ENCODE measurements at places on chromosomes 7 and 10.

- no peak for DNase-seq
These were observed 69.5 kb upstream of the PPIF start for GRCh38 chr10:79277579-79278269.

DNA sequence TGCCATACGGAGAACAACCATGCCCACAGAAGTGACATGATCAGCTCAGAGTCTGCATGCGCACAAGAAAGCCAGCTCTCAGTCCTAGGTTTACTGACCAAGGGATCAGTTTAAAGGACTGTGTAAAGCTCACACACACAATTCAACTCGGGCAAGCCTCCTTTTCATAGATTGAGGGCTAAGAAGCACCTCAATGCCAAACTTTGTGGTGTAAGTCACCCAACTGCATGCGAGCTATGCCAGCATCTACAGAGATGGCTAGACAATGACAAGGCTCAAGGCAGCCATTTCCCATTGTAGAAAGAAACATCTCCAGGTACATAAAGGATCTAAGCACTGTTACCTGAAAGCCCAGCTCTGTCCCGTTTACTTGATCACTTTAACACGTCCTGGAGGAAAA lies 36.8 kb downstream of the GPAM start:
- DNase-seq: no peak

DNA sequence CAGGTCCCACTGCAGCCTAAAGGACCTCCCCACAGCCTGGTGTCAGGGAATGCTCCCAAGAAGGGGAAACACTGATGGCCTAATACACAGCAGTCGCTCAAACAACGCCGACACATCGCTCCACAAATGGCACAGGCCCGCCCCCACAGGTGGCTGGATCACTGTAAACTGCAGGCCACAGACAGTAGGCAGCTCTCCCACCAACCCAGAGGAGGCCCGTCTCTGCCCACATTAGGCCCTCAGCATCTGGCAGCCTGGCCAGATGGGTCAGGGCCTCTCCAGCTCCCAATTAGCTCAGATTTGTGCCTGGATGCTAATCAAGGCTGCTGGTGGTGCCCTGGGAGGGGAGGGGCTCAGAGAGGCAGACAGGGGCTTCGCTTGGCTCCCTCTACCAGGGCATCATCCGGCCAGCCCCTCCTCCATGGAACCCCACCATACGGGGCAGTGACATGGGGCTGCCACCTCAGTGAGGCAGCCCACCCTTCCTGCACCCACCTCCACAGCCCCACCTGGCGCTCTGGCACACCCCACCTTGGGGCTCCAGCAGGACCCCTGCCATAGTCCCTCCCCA lies 42.7 kb downstream of the CAMK2B start:
- no peak for DNase-seq

- no peak for DNase-seq
These were observed 7.9 kb upstream of the SLK start for GRCh38 chr10:103958996-103959395.

- no peak for DNase-seq
These were observed 78.2 kb upstream of the STEAP1B start for GRCh38 chr7:22578007-22578733.

GRCh38 chr7:22418251-22419046 lies 61.5 kb upstream of the RAPGEF5 start:
- DNase-seq: no peak

GRCh38 chr7:121101621-121102020 lies 113.1 kb downstream of the CPED1 start:
- no peak for DNase-seq

DNA sequence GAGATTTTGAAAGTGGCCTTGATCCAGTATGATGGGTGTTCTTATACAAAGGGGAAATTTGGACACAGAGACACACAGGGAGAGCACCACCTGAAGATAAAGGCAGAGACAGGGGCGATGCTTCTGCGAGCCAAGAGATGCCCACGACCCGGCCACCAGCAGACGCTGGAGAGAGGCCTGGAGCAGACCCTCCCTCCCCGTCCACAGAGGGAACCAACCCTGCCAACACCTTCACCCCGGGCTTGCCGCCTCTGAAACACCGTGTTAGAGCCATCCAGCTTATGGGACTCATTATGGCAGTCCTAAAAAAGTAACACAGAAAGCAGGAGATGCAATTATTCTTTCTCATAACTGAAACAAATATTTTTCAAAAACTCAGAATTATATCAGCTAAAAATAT lies 303.3 kb upstream of the SHH start:
- DNase-seq: no peak

GRCh38 chr10:69398466-69398865 lies 18.3 kb downstream of the TACR2 start:
- no peak for DNase-seq

DNA sequence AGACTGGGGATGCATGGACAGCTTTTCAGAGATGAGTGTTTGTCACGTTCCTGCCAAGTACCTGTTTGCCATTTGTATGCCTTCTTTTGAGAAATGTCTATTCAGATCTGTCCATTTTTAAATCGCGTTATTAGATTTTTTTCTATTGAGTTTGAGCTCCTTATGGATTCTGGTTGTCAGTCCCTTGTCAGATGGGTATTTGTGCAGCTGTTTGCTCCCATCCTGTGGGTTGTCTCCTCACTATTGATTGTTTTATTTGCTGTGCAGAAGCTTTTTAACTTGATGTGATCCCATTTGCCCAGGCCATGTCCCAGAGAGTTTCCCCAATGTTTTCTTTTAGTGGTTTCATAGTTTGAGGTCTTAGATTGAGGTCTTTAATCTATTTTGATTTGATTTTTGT lies 5.5 kb upstream of the PRKAR1B start:
- no peak for DNase-seq

GRCh38 chr10:37930423-37930822 lies 46.0 kb downstream of the ZNF25 start:
- no peak for DNase-seq

GRCh38 chr10:54799506-54799905 lies 1.5 kb downstream of the PCDH15 start:
- DNase-seq: no peak

DNA sequence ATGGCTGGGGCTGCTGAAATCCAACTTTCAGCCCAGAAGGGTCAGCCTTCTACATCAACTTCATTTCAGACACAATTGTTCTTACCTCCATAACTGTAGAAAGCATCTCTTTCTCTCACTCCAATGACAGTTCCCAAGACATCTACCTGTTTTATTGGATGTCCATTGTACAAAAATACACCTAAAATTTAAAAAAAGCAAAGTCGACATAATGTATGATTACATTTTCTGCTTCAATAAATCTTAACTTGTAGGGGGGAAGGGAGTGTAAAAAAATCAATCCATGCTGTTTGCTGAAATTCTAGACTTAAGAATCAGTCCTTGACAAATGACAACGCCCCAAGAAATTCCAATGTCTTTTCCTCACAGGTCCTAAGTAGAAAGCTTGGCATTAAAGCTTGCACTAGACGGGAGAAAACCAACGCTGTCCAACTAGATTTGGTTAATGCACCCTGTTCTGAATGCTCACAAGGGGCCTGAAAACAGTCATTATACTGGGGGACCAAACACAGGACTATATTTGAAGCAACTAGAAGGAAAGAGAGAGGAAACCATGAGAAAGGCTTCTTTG lies 7.5 kb downstream of the STN1 start:
- no peak for DNase-seq

DNA sequence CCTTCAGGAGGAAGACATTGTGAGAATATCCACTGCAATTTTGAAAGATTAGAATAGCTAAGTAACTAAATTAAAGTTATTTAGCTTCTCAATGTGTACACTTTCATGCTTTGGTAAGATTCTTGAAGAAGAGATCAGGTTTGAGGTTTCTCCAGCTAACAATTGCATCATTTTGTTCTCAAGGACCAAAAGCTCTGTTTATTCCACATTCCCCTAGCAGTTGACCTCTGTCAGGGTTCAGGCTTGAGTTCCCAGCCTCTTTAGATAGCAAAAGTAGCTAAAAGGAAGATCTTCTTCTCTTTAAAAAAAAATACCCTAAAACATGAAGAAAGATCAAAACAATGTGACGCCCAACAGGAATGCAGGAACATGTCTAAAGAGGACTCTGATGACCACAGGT lies 179.4 kb upstream of the IGFBP3 start:
- no peak for DNase-seq

- DNase-seq: no peak
These were observed 79.1 kb downstream of the CCSER2 start for GRCh38 chr10:84407388-84408049.

GRCh38 chr10:35903021-35903420 lies 260.9 kb upstream of the FZD8 start:
- no peak for DNase-seq

DNA sequence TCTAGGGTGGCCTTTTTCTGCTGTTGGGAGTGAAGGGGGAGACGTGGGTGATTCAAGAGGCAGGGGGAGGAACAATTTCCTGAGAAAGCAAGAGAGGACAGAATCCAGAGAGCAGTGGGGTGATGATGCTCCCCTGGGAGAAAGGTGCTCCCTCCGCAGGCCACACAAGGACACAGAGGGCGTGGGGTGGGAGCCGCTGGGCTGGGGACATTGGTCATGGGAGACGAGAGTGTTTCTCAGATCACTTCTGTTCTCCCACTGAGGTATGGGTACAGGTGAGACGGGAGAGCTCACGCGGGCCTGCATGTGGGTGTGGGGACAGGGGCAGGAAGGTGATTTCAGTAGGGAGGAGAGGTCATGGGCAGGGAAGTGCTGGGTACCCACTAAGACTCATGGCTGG lies 259.5 kb upstream of the CTBP2 start:
- DNase-seq: no peak

DNA sequence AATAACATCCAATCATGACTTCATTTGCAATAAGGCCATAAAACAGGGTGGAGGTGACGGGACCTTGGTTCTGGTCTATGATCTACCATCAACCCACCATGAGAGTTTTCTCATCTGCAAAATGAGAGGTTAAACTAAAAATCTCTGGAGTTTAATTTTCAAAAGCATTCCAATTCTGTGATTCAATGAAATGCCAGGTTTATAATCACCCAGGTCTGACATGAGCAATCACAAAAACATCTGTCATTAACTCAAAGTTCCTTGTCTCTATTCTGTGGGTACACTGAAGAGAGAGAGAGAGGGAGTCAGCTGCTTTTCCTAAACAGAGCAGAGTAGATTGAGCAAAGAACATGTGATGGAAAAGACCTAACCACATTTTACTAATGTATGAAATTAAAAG lies 75.4 kb downstream of the NUDCD3 start:
- no peak for DNase-seq

GRCh38 chr7:29352041-29352440 lies 157.5 kb downstream of the CHN2 start:
- DNase-seq: no peak

- no peak for DNase-seq
These were observed 1.7 kb upstream of the CALN1 start for GRCh38 chr7:72413886-72414285.

DNA sequence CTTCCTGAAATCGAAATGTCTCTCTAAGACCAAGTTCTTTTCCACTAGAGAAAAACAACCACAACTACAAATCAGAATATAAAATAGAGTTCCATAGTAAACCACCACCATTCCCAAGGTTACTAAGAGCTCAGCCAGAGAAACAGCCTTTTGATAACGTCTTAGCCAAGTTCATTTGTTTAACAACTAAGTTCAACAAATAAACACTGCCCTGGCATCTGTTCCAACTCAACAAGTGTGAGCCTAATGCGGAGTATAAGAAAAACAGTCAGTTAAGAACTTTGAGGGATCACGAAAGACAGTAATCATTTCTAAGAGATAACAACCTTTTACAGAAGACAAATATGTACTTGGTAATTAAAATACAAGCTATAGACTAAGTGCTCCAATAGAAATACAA lies 77.3 kb downstream of the CALD1 start:
- no peak for DNase-seq

GRCh38 chr7:38756521-38756920 lies 125.3 kb upstream of the AMPH start:
- no peak for DNase-seq

DNA sequence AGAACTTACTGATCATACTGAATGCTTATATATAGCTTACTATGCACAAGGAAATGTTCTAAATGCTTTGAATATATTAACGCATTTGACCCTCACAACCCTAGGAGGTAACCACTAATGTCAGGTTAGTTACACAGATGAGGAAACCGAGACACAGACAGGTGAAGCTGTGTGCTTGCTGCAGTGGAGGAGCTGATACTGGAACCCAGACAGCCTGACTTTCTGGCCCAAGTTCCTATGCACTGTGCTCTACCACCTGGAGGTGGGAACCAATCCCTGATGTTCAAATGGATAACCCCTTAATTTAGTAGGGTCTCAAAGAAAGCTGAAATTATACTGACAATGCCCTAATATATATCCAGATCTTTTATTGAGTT lies 119.6 kb downstream of the SORBS1 start:
- DNase-seq: no peak

DNA sequence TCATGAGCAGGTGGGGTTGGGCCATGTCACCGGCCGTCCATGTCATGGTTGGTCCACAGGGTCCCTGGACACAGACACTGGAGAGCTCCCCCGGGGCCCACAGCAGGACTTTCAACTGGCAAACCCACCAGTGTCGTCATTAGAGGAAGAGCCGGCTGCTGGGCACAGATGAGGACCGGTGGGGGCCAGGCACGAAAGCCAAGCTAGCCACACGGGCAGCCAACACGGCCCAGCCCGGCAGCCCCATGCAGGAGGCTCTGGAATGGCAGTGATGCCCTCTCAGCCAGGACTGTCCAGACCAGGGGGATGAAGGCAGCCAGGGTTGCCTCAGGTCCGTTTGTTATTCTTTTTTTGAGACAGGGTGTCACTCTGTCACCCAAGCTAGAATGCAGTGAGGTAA lies 21.1 kb upstream of the UNCX start:
- no peak for DNase-seq

DNA sequence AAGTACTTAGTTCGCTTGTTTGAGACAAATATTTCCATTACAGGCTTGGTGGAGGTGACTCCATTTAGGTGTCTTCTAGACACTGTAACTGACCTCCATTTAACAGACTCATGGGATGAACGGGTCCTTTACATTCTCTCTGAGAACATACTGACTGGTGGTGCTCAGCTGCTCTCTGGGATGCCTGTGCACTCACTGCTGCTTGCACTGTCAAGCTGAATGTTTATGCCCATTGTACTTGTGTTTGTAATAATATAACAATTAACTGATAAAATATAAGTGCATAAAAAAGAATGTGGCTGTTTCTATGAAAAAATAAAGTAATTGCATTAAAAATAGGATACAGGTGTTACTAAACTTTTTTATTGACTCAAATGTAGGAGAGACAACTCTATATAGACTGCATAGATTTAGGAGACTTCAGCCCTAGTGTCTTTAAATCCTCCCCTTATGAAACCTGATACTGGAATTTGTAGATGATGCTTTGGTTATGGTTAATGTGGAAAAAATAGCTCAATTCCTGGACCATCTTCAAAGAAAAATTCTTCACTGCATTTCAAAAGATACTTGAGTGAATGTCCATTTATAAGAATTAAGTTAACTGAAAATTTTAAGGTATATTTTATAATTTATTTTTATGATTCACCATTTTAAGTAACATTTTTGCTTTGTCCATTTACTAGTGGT lies 85.4 kb downstream of the CDK14 start:
- no peak for DNase-seq

DNA sequence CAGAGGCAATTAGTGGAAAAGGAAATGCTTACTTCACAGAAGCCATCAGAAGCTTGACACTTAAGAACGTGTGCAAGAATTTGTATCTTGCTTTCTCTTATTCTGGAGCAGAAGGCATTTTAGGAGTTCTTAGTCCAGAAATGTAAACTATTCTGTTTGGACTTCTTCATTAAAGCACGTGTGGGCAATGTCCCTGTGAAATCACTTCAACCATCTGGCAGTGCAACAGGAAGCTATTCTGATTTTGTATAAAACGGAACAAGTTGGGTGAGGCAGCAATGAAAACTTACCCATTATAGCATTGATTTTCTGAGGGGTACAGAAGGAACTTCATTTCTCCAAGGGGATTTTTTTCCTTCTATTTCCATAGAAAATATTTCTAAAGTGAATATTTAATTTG lies 21.3 kb upstream of the ARHGAP21 start:
- no peak for DNase-seq

Data from thymus (tissue), 14 donors.